ENCODE measurements at places on chromosomes 2 and 18.

- DNase-seq, result no peak
Observed at GRCh38 chr18:57863706-57864105, 60.6 kb upstream of the ATP8B1 start.

GRCh38 chr2:78890935-78891334 is 134.6 kb upstream of the REG3G start:
- no peak for DNase-seq

- peak; percentile 91 for DNase-seq
Observed at GRCh38 chr2:176500901-176501300, 231.7 kb downstream of the MTX2 start.

DNA sequence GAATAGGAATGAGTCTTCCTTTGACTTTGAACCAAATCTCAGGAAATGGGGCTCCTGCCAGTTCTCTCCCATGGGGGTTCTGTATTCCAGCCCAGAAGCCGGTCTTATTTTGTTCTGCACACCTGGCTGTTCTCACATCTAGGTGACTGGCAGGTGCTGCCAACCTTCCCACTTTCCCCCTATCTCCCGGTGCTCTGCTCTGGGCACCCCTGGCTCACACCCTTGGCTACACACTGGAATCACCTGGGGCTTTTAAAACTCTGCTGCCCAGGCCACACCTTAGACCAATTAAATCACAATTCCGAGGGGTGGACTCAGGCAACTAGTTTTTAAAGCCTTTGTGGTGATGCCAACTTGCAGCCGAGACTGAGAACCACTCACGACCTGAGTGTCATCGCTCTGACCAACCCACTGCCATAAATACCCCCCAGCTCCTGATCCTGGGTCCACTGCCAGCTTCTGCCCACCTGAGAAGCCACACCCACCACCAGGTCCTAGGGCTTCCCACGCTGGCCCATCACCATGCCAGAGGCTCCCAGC is 69.2 kb downstream of the KCNF1 start:
- no peak for DNase-seq

DNA sequence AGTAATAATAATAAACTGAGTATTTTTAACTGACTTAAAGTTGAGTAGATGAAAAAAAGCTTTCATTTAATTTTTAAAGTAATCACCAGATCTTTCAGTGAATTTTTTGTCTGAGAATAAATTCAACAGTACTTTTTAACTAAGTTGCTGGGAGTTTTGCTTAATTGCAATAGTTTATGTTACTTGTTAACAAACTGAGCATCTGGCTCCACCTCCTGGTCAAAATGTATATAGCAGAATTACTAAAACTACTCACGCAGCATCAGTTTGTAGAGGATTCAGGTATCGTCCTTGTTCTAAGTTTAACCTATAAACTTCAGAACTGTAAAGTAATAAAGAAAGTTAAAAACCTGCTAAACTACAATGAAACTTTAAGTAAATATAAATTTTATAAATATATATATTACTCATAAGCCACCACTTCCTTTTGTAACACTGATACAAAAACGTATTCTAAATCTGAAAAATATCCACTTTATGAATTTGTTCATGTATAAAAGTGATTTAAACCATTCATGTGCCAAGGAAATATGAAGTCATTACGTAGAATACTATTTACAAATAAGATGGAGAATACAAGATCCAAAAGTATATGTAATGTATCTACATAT is 21.3 kb downstream of the NOL10 start:
- no peak for DNase-seq

- DNase-seq, result no peak
Observed at GRCh38 chr18:52716973-52717372, 377.0 kb downstream of the DCC start.

DNA sequence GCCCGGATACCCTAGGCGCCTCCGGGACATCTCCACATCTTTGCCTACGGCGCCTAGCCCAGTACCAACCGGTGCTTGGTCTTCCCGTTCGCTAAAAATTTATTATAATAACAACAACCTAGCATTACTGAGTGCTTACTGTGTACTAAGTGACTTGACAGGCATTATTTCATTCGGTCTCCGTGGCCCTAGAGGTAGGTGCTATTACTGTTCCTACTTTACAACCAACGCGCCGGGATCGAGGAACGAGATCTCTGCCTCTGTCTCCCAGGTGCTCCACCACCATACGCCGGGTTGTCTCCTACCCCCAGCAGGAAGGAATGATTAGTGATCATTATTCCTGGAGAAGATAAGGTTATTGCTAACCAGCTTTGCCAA is 657 bp upstream of the BIN1 start:
- no peak for DNase-seq
